ENCODE measurements at places on chromosomes 4 and X. TPM values are rescaled to one million over a fixed set of nuclear protein-coding genes. Genes with fewer than 3 reads are reported as not detected.
A peak's percentile ranks its signal among the peaks of the same experiment; 100 is the strongest.

- peak; percentile 8 for DNase-seq
Observed at GRCh38 chrX:72245461-72246089, 6.7 kb upstream of the ERCC6L start.

- DNase-seq: no peak
Observed at GRCh38 chr4:6944301-6945051, 34.9 kb downstream of the TBC1D14 start.

- no peak for DNase-seq
Observed at GRCh38 chr4:100489305-100489704, 28.5 kb downstream of the EMCN start.

LPAR4 gene
- total RNA-seq: not detected

FHDC1 gene
- total RNA-seq: 0.10 TPM

Measured in activated T-helper 1 cell treated with anti-CD3 and anti-CD28 coated beads, Interleukin-12 subunit alpha, Interleukin-12 subunit beta, Interleukin-2, Interleukin-4 antibody, amounts not matched to agents 30 ng/mL and 10 ng/mL and 1 ng/mL, durations not matched to agents 14 hours and 24 hours and 36 hours (primary cell).